Dorsolateral prefrontal cortex (tissue), 122 donors: ENCODE measurements at places on chromosomes 4 and X. TPM values are rescaled to one million over a fixed set of nuclear protein-coding genes. Genes with fewer than 3 reads are reported as not detected.

Gene TMEM271
- 16.1 TPM for total RNA-seq

Gene STOX2
- 74.9 TPM for total RNA-seq

Gene ITM2A
- total RNA-seq, result 113 TPM

Gene XAGE2
- total RNA-seq, result not detected

Gene UCP1
- total RNA-seq, result not detected

Gene ATP8A1
- total RNA-seq, result 179 TPM

DNA sequence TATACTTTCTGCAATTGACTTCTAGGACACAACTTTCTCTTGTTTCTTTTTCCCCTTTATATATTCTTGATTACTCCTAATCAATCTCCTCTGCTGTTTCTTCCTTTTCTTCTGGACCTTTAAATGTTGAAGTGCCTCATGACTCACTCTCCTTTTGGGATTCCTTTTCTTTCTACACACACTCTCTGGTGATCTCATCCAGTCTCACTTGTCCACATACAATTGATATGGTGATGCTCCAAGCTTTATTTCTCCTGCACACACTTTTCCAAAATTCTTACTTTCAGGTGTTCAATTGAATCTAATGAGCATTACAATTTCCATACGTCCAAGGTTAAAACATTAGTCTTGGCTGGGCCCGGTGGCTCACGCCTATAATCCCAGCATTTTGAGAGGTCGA lies 794.8 kb upstream of the EPHA5 start:
- DNase-seq, result no peak

DNA sequence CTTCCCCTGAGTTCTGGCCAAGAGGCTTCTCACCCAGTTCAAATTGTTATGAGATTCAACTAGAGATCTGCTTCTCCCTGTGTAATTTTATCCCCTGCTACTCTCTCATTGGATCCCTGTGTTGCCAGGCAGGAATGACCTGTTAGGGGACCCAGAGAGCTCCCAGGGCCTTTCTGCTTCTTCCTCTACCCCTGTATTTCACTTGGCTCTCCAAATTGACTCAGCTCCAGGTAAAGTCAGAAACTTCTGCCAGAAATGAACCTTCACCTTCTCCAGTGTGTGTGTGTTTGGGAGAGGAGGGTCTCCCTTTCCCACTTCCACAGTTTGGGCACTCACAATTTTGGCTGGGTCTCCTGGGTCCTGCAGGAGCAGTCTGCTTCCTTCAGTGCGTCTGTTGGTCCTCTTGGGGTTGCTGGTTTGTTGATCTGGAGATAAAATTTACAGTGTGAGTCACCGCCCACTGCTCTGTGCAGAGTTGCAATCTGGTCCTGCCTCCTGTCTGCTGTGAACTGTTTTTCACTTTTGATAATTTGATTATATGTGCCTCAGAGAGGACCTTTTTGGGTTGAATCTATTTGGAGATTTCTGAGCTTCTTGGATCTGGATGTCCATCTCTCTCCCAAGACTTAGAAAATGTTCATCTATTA lies 112.4 kb upstream of the EDA2R start:
- no peak for DNase-seq

DNA sequence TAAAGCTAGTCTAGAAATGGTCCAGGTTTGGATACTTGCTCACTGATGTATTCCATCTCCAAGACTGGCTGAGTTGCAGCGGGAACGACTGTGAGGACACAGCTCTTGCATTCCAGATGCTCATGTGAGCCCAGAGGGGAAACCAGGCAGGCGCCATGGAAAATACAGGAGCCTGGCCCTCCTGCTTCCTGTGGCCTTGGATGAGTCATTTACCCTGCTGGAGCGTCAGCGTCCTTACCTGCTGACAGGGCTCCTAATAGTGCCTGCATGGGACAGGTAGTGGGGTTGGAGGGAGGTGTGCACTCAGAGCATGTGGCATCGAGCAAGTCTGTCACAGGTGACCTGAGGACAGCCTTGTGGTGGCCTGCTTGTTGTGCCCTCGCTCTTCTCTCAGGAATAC lies 69.4 kb downstream of the NSG1 start:
- DNase-seq, result no peak

DNA sequence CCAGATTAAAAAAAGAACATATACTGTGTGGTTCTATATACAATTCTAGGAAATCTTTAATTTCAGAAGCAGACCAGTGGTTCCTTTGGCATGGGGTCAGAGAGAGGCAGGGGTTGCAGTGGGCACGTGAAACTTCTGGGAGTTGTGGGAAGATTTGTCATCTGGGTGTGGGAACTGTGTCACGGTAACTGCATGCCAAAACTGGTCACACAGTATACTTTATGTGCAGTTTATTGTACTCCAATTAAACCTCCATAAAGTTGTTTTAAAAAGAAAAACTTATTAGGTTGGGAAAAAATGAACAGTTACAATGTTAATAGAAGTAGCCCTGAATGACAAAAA lies 26.7 kb upstream of the STS start:
- DNase-seq, result no peak

DNA sequence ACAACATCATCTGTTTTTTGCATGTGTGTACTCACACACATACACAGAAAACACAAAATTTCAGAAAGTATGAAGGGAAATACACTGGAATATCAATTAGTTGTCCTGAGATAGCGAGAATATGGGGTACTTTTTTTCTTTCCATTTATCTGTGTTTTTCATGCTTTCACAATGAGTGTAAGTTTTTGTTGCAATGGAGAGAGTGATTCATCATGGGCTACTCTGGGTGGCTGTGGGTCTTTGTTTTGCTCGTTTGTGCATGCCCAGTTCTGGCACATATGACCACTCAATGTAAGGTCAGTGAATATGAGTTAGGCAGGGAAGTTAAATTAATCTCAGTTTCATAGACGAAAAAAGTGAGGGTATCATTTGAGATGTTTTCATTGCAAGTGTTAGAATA lies 26.9 kb downstream of the XK start:
- DNase-seq, result no peak

- DNase-seq, result no peak
These were observed 119.7 kb downstream of the FRYL start for GRCh38 chr4:48660347-48660746.

DNA sequence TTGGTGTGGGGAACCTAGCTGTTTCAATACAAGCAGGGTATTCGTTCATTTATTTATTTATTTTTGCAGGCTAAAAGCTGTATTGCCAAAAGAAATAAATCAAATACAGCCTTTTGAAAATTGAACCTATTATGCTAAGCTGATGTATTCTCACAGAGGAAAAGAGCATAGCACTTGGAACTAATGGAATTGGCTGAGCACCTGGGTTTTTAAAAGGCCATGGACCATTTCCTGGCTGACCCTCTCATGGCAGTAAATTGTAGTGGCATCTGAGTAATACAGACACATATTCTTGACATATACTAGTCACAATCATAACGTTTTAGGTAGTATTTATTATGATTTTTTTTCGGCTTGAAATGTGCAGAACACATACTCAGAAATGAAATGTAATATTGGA lies 71.8 kb upstream of the ALG13 start:
- no peak for DNase-seq

DNA sequence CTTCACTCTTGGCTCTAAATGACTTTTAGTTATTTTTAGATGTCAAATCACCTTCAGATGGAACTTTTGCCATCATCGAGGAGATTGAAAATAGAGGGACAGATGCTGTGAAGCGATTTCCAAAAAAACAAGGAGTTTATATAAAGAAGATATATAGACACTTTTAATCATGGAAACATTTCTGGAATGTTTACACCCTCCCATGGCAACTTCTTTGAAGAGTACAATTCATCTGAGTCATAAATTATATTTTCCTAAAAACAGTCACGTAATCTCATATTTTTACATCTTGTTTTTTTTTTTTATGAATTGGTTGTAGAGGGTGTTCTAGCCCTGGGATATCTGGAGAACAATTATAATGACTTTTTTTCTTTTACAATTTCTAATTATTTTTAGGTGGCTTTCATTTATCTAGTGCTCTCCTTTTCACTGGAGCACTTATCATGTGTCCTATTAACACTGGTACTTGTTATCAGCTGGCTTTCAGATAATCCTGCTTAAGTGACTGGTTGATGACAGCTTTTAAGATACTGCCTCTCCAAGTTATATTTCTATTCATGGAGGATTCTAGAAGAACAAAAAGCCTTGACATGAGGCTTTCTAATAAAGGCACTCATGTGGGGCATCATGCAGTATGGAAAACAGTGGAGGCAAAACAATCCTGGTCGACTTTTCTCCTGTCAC lies 24.9 kb downstream of the PCDH7 start:
- no peak for DNase-seq

DNA sequence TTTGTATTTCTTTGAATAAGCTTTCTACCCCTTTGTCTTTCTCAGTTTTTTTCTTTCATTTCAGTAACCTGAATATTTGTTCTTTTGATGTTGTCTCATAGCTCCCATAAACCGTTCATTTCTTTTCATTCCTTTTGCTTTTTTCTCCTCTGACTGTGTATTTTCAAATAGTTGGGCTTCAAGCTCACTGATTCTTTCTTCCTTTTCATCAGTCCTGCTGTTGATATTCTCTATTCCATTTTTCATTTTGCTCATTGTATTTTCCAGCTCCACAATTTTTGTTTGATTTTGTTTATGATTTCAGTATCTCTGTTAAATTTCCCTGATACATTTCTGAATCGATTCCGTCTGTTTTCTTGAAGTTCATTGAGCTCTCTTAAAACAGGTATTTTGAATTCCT lies 129.6 kb upstream of the NUDT6 start:
- no peak for DNase-seq

- DNase-seq, result no peak
These were observed 111.5 kb upstream of the MYOZ2 start for GRCh38 chr4:119024102-119024501.

GRCh38 chrX:20445109-20445508 lies 178.4 kb upstream of the RPS6KA3 start:
- no peak for DNase-seq

DNA sequence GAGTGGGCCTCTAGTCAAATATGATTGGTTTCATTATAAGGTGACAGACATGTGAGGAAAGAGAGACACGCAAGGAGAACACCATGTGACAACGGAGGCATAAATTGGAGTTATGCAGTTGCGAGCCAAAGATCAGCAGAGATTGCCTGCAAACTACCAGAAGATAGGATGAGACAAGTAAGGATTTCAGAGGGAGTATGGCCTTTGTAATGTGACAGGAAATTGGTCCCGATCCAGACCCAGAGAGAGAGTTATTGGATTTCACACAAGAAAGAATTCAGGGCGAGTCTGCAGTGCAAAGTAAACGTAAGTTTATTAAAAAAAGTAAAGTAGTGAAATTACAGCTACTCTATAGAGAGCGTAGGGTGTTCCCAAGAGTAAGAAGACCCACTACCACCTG lies 35.7 kb upstream of the NDST4 start:
- no peak for DNase-seq
